Activated B cell treated with CpG ODN at 0.5 μM for 24 hours (primary cell): ENCODE measurements at places on chromosomes 13 and 19. TPM values are rescaled to one million over a fixed set of nuclear protein-coding genes. Genes with fewer than 3 reads are reported as not detected.

Gene ZNF433
- total RNA-seq, result 6.9 and 8.6 TPM in 2 replicates

Gene SYT3
- total RNA-seq, result 0.60 TPM in 1 of 2 replicates, not detected in the other

Gene KANK2
- 2.3 and 3.3 TPM in 2 replicates for total RNA-seq

Gene SMIM44
- total RNA-seq, result not detected in 2 replicates

Gene CGB8
- not detected in 2 replicates for total RNA-seq

Gene ZNF540
- total RNA-seq, result 1.9 and 2.9 TPM in 2 replicates

Gene TGFB1
- total RNA-seq, result 80.7 and 88.5 TPM in 2 replicates

- DNase-seq, result no peak
- peaks cover 10% of the 10 kb centered on the region for H3K4me1 ChIP-seq
- no peak overlapping the region for H3K4me3 ChIP-seq
- H3K27me3 ChIP-seq, result no peaks in the 10 kb centered on the region
- H3K27ac ChIP-seq, result no peak overlapping the region
Measured at GRCh38 chr13:66468656-66469055, 761.5 kb downstream of the PCDH9 start.

GRCh38 chr13:100537486-100537885 lies 51.1 kb downstream of the GGACT start:
- H3K27ac ChIP-seq, result no peak overlapping the region
- no peak for DNase-seq
- H3K4me1 ChIP-seq, result peaks cover 1% of the 10 kb centered on the region
- H3K36me3 ChIP-seq, result peaks cover 7% of the 10 kb centered on the region
- H3K4me3 ChIP-seq, result no peak overlapping the region

DNA sequence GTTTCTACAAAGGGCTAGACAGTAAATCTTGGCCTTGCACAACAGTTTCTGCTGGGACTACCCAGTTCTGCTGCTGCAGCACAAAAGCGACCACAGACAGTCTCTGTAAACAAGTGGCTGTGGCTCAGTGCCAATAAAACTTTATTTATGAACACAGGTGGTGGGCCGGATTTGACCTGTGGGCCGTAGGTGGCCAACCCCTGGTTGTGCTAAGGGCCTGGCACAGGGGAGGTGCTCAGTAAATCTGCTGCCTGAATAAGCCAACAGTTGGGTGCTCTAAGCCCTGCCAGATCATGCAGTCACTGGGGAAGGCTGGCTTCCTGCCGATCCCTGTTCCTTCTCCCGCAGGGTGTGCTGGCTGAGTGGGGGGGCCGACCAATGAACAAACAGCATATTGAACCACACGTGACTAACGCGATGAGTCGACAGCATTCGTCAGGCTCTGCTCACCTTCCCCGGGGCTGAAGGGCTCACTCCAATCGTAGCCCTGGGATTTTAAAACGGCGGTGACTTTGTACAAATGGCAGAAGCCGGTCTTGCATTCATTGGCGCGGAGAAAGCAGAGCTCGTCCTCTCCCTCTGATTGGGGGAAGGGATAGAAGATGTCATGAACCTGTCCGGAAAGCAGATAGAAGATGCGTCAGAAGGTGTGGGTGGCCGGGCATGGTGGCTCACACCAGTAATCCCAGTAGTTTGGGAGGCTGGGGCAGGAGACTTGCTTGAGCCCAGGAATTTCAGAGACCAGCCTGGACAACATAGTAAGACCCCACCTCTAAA lies 24.3 kb upstream of the MYDGF start:
- no peak for DNase-seq
- H3K36me3 ChIP-seq, result peaks cover 79% of the 10 kb centered on the region
- H3K4me1 ChIP-seq, result no peaks in the 10 kb centered on the region
- H3K27ac ChIP-seq, result no peak overlapping the region

DNA sequence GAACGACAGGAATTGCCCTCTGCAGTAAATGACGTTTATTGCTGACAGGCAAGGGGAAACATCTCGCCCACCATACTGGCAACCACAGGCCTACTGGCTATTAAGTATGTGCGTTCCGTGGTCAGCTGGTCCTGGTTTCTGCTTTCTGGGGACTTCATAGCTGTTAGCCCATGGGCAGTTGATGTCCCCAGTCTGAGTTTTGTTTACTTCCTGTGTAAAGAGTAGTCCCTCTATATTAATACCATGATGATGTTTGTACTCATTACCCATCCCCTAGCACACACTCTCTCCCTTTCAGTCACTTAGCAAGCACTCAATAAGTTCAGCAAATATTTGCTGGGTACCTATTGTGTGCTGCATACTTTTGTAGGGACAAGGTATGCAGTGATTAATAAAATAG lies 6.5 kb upstream of the MIA start:
- DNase-seq, result no peak
- no peaks in the 10 kb centered on the region for H3K27me3 ChIP-seq
- H3K36me3 ChIP-seq, result peaks cover 60% of the 10 kb centered on the region
- no peak overlapping the region for H3K4me3 ChIP-seq
- H3K27ac ChIP-seq, result no peak overlapping the region

GRCh38 chr13:110600261-110600819 lies 15.0 kb upstream of the NAXD start:
- H3K27ac ChIP-seq, result no peak overlapping the region
- no peak for DNase-seq
- no peak overlapping the region for H3K4me3 ChIP-seq
